Thoracic aorta (tissue), 2 donors: ENCODE measurements at places on chromosomes 2 and 18. TPM values are rescaled to one million over a fixed set of nuclear protein-coding genes. Genes with fewer than 3 reads are reported as not detected.

DNA sequence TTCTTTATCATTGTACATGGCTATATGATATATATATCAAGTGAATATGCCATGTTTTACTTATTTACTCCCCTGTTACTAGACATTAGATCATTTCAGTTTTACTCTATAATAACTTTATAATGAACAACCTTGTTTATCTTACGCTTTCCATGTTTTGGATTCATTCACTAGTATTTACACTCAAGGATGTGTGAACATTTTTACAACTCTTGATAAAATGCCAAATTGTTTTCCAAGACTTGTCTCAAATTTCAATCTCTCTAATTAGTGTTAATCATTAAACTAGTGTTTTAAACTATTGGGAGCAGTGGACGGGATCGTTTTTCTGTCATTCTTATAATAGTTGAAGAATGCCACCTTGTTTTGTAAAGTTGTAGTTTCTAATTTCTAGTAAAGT, 51.5 kb upstream of the B3GNT7 start:
- DNase-seq, result no peak
- H3K36me3 ChIP-seq, result peaks cover 3% of the 10 kb centered on the region
- H3K4me1 ChIP-seq, result no peaks in the 10 kb centered on the region
- H3K27ac ChIP-seq, result no peak overlapping the region
- no peak overlapping the region for H3K4me3 ChIP-seq

DNA sequence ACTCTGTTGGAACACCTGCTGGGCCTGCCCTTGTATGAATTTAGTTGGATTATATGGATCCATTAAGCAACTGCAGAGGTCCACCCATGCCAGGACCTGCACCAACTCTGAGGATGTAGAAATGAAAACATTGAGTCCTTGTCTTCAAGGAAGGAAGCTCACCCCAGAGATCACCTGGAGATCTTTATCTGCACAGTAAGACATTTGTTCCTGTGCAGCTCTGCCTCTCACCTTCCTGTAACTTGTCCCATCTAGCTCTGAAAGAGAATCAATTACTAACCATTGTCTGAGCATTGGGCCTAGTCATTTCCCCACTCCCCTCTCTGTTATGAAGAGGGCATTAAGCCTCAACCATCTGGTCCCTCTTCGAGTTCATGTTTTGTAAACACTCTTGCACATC, 105.2 kb upstream of the YWHAQ start:
- H3K27me3 ChIP-seq, result no peaks in the 10 kb centered on the region
- H3K27ac ChIP-seq, result no peak overlapping the region
- H3K4me3 ChIP-seq, result no peak overlapping the region
- no peak for DNase-seq

- no peak for DNase-seq
- peaks cover 6% of the 10 kb centered on the region for H3K4me1 ChIP-seq
- H3K27ac ChIP-seq, result no peak overlapping the region
- no peak overlapping the region for H3K4me3 ChIP-seq
These were observed 2.0 kb upstream of the RUFY4 start for GRCh38 chr2:218066926-218067515.

DNA sequence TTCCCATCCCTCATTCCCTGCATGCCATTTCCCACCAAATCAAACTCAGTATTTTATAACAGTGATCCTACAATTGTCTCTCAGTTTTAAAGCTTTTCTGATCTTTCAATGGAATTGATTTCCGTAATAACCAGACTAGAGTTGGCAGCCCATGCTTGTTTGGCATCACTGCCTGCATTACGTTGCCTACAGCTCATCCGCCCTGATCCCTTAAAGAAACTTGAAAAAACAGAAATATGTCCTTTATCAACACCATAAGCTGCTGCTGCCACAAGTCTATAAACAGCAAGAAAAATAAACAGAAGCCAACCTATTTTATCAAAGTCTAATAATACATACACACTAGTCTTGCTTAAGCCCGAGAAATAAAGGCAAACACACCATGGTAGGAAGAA, 331.0 kb downstream of the METTL4 start:
- H3K36me3 ChIP-seq, result no peaks in the 10 kb centered on the region
- H3K4me1 ChIP-seq, result no peaks in the 10 kb centered on the region
- no peak overlapping the region for H3K27ac ChIP-seq
- no peak for DNase-seq
- no peaks in the 10 kb centered on the region for H3K27me3 ChIP-seq

GRCh38 chr2:14909795-14910194, 277.3 kb downstream of the LRATD1 start:
- H3K36me3 ChIP-seq, result no peaks in the 10 kb centered on the region
- no peak overlapping the region for H3K4me3 ChIP-seq
- H3K27ac ChIP-seq, result no peak overlapping the region
- H3K27me3 ChIP-seq, result no peaks in the 10 kb centered on the region
- no peak for DNase-seq

GRCh38 chr2:100959225-100959880, 42.7 kb upstream of the RPL31 start:
- no peaks in the 10 kb centered on the region for H3K27me3 ChIP-seq
- H3K4me3 ChIP-seq, result no peak overlapping the region
- peaks cover 37% of the 10 kb centered on the region for H3K4me1 ChIP-seq
- no peaks in the 10 kb centered on the region for H3K36me3 ChIP-seq
- no peak overlapping the region for H3K27ac ChIP-seq
- no peak for DNase-seq

- no peak for DNase-seq
- no peak overlapping the region for H3K27ac ChIP-seq
These were observed 24.8 kb upstream of the PTMA start for GRCh38 chr2:231683292-231684235.

DNA sequence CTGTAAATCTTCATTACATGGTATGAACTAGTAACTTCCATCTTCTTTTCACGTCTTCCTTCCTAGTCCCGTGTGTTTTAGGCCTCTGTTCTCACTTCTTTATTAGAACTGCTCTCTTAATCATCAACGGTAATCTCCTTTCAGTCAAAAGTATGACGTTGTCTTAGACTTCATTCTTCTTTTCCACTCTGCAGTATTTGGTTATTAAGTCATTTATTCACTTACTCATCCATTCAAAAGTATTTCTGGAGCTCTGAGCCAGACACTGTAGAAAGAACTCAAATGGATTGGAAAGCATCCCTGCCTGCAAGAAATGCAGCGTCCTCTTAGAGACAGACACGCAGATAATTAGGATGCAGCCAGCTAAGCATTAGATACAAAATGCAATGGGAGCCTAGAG, 494.6 kb upstream of the NRP2 start:
- no peak overlapping the region for H3K4me3 ChIP-seq
- H3K27me3 ChIP-seq, result no peaks in the 10 kb centered on the region
- no peaks in the 10 kb centered on the region for H3K4me1 ChIP-seq
- no peaks in the 10 kb centered on the region for H3K36me3 ChIP-seq

LYPD6B gene
- total RNA-seq, result not detected

DNA sequence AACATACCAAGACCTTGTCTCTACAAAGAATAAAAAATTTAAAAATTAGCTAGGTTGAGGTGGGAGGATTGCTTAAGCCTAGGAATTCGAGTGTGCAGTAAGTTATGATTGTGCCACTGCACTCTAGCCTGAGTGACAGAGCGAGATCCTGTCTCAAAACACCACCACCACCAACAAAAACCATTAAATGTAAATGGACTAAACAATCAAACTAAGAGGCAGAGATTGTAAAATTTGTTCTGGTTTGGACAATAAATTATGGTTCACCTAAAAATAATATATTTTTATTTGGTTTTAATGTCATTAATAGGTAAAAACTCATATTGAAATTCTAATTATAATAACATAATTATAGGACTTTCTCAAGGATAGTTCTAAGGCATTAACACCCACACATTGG, 9.9 kb upstream of the ATIC start:
- no peaks in the 10 kb centered on the region for H3K36me3 ChIP-seq
- DNase-seq, result no peak
- no peaks in the 10 kb centered on the region for H3K4me1 ChIP-seq
- H3K4me3 ChIP-seq, result no peak overlapping the region
- no peak overlapping the region for H3K27ac ChIP-seq
- no peaks in the 10 kb centered on the region for H3K27me3 ChIP-seq

- H3K4me3 ChIP-seq, result no peak overlapping the region
- H3K4me1 ChIP-seq, result peaks cover 6% of the 10 kb centered on the region
These were observed 166.1 kb downstream of the CLIP4 start for GRCh38 chr2:29281086-29281915.

GRCh38 chr18:76844742-76845477, 22.6 kb downstream of the ZNF236 start:
- no peak overlapping the region for H3K27ac ChIP-seq
- no peaks in the 10 kb centered on the region for H3K27me3 ChIP-seq
- H3K4me3 ChIP-seq, result no peak overlapping the region
- no peaks in the 10 kb centered on the region for H3K4me1 ChIP-seq
- DNase-seq, result no peak

ACAA2 gene
- total RNA-seq, result 26.5 TPM

GRCh38 chr2:8851811-8852560, 14.6 kb upstream of the KIDINS220 start:
- H3K27ac ChIP-seq, result no peak overlapping the region
- no peaks in the 10 kb centered on the region for H3K27me3 ChIP-seq
- H3K4me1 ChIP-seq, result no peaks in the 10 kb centered on the region
- no peaks in the 10 kb centered on the region for H3K36me3 ChIP-seq
- H3K4me3 ChIP-seq, result no peak overlapping the region

DNA sequence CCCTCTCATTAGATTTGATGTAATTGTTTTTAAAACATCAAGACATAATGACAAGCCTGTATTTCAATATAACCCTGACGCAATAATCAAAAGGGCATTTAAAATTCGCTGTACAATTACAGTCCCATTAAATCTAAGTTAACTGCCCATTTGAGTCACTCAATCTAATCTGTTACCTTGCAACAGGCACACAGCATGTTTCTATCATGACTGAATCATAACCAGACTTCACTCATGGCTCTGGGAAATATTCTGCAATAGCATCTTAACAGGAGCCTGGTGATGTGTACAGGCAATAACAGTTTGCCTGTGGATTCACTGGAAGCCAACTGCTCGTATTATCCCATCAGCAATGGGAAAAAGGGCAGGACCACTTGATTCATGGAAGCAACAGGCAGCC, 142.3 kb upstream of the NCKAP5 start:
- DNase-seq, result no peak
- no peaks in the 10 kb centered on the region for H3K27me3 ChIP-seq
- H3K36me3 ChIP-seq, result no peaks in the 10 kb centered on the region

DNA sequence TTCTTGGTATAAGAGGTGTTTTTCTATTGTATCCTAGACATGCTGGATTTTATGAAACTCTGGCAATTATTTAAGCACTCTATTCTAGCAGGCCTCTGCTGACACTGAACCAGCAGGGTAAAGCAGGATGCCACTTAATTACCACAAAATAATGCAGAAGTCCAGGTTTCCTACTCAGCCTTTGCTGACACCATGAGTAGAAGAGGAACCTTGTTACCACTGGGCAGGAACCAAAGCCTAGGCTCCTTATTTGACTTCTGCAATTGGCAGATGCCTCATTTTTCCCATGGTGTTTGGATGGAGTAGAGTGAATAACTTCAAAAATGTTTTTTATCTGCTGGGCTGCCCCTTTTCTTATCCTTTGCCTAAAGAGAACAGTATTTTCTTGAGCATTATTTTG, 60.8 kb downstream of the THNSL2 start:
- H3K36me3 ChIP-seq, result no peaks in the 10 kb centered on the region
- no peaks in the 10 kb centered on the region for H3K4me1 ChIP-seq
- H3K27me3 ChIP-seq, result no peaks in the 10 kb centered on the region
- no peak overlapping the region for H3K27ac ChIP-seq

ABCG5 gene
- not detected for total RNA-seq

DNA sequence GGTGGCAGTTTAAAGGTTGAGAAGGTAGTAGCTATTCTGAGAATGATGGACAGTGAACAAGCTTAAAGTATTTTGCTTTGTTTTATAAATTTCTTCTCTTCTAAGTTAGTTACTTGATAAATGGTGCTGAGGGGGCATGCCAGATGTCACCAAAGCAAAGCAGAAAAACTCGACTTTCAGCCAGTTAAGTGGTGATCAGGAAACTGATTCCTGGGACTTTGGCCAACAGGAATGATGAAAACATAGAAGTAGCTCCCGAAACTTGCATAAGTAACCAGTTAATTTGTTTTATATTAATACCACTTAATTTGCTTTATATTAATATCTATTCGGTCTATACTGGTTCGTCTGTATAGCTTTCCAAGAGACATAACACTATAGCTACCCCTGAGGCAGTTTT, 82.6 kb downstream of the FANCL start:
- peaks cover 6% of the 10 kb centered on the region for H3K36me3 ChIP-seq
- no peak for DNase-seq
- no peaks in the 10 kb centered on the region for H3K27me3 ChIP-seq
- H3K27ac ChIP-seq, result no peak overlapping the region
- no peak overlapping the region for H3K4me3 ChIP-seq

SP140L gene
- total RNA-seq, result 11.5 TPM

DNA sequence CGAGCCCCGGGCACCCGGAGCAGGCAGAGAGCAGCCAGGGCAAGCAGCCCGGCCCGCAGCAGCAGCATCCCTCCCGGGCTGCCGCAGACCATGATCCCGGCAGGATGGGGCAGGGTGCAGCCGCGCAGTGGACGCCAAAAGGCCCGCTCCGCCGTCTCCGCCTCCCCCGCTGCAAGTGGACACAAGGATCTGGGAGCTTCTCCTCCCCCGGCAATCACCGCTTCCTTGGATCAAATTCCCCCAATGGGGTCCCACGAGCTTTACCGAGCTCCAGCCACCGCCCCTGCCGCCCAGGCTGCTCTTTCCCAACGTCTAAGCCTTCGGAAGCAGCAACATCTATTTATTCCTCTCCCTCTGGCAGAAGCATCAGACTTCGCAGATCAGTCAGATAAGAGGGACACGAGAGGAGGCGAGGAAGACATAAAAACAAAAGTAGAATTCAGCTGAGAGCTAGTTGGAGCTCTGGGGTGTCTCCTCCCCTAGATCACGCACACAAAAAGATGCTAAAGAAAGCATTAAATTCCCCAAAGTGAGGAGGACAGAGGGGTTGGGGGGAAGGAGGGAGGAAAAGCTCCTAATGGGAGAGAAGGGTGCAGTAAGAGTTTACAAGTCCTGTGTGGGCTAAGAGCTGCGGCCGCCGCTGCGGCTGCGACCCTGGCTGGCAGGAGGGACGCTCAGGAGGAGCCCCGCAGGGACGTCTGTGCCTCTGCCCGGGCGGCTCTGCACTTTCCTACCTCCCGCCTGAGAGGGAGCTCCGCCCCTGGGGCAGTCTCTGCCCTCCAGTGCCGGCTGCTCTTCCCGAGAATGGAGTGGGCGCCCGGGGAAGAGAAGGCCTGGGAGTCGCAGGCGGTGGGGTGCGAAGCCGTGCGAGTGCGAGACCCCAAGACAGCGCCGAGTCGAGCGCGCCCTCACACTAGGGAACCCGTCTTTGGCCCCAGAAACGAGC, at the start of gene FRZB:
TSS of gene FRZB (minus strand) at position 177 of the 946 bp plus-strand sequence. CDS start at position 92, 85 bp downstream.
- no peaks in the 10 kb centered on the region for H3K27me3 ChIP-seq
- peak within 1 kb of the TSS; percentile 79 for H3K4me3 ChIP-seq
- H3K27ac ChIP-seq, result peak within 1 kb of the TSS; percentile 83
- no peaks in the 10 kb centered on the region for H3K36me3 ChIP-seq

- DNase-seq, result no peak
- H3K36me3 ChIP-seq, result no peaks in the 10 kb centered on the region
- no peak overlapping the region for H3K4me3 ChIP-seq
- no peak overlapping the region for H3K27ac ChIP-seq
These were observed 313.0 kb upstream of the SLC39A10 start for GRCh38 chr2:195343942-195344530.

GRCh38 chr2:43219383-43220228, 6.8 kb downstream of the ZFP36L2 start:
- peaks cover 66% of the 10 kb centered on the region for H3K4me1 ChIP-seq
- H3K27ac ChIP-seq, result peak overlapping the region; percentile 99
- no peaks in the 10 kb centered on the region for H3K27me3 ChIP-seq
- peak overlapping the region; percentile 88 for H3K4me3 ChIP-seq
- peaks cover 21% of the 10 kb centered on the region for H3K36me3 ChIP-seq
- peak; percentile 46 for DNase-seq

SLC9A2 gene
- not detected for total RNA-seq

- peaks cover 4% of the 10 kb centered on the region for H3K4me1 ChIP-seq
- DNase-seq, result no peak
- no peak overlapping the region for H3K4me3 ChIP-seq
- no peak overlapping the region for H3K27ac ChIP-seq
- no peaks in the 10 kb centered on the region for H3K36me3 ChIP-seq
- no peaks in the 10 kb centered on the region for H3K27me3 ChIP-seq
These were observed 294.8 kb downstream of the ZEB2 start for GRCh38 chr2:144225076-144225475.
